ENCODE measurements at places on chromosomes 5 and 9.

DNA sequence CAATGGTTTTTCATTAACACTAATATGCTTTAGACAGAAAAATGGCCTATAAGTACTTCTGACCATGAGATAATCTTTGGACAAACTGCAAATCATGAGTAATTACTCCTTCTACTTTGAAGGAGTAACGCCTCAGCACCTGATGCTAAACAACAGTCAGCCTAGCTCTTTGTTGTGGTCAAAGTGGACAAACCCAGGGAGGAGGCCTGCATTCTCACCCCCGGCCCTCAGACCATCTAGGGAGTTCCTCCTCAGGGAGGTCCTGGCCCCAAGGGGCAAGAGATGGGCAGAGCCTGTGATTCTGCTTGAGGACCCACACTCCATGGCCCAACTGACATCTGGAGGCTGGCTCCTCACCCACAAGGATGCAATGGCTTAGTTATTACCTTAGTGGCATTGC, 48.2 kb upstream of the ANGPTL2 start:
- no peak for DNase-seq

DNA sequence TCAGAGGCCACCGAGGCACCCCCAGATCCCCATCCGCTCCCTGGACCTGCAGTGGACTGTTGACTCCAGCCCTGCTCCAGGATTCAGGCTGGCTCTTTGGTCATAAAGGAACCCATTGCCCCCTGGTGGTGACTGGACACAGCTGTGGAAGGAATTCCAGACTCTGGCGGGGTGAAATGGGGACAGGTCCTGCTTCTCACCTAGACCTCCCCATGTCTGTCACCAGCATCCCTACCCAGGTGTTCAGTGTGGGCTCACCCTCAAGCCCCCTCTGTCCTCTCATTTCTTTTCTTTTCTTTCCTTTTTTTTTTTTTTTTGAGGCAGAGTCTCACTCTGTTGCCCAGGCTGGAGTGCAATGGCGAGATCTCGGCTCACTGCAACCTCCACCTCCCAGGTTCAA, 25.5 kb upstream of the STXBP1 start:
- DNase-seq: peak; percentile 70

DNA sequence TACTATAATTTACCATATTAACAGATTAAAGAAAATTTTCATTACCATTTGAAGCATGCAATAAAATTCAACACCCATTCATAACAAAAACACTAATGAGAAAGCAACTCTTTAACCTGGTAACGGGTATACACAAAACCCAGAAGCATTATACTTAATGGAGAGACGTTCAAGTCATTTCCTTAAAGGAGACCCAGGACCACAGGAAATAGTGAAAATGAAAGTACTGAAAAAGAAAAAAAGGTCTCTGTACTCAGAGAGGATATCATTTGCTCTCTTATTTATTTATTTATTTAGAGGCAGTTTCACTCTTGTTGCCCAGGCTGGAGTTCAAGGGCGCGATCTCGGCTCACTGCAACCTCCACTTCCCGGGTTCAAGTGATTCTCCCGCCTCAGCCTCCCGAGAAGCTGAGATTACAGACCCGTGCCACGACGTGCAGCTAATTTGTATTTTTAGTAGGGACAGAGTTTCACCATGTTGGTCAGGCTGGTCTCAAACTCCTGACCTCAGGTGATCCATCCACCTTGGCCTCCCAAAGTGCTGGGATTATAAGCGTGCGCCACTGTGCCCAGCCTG, 61.6 kb downstream of the SETX start:
- no peak for DNase-seq

DNA sequence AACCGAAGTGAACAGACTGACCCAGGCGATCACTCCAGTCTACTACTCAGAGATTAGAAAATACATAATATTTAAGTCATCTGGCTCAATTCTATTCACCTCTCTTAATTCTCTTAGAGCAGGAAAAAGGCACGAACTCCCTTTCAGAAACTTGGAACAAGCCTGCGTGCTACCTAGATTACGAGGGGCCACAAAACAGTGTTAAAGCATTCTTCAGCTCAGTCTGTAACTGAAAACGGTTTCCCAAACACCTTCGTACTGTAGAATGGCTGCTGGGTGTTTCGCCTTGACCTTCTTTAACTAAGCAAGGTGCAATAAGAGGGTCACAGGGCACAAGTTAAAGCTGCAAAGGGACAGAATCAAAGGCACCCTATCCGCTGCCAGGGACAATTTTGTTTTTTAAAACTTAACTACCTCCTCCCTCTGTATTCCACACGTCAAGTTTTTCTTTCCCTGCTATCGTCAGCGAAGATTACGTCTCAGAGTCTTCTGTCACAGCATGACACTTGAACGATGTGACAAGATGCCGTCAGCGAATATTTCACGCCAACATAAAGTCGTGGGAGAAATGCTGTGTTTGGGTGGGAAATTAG, 687 bp downstream of the LYSMD3 start:
- peak; percentile 43 for DNase-seq

DNA sequence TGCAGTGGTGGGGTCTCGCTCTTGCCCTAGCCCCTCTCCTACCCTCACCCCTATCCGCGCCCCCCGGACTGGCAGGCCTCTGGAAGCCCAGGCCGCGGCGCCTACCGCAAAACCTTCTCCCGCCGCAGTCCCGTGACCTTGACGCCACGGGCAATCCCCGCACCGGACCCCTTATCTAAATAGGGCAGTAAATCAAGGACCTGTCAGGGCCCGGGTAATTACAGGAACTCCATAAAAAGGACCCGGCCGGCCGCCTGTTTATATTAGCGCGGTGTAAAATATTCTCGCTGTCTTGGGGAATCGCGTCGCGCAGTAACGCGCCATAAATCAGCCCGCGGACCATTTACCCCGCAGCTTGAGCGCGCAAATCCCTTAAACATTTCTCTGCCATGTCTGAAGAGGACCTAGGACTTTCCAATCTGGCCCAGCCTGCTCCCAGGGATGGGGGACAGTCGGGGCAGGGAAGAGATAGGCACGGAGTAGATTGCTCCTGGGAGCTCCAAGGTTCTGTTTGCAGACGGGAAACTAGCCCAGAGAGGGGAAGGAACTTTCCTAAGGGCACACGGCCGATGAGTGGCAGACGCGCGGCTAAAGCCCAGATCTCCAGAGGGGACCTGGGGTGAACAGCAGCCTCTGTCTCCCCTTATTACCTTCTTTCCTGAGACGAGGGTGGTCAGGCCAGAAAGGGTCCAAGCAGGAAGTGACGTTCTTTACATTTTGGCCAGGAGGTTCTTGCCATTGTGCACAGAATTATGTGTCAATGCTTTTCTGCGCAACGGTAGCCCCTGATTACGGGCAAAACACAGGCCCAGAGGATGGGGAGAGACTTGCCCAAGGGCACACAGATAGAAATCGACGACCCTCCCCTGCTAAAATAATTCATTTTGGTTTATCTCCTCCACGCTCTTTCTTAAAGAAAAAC, 4.8 kb upstream of the HAND1 start:
- DNase-seq: no peak

GRCh38 chr5:91049800-91050199, 333.3 kb downstream of the ARRDC3 start:
- no peak for DNase-seq

- DNase-seq: peak; percentile 73
These were observed 22.3 kb upstream of the HMCN2 start for GRCh38 chr9:130243015-130243881.

- DNase-seq: no peak
These were observed 31.1 kb upstream of the FRMD3 start for GRCh38 chr9:83569326-83569725.

DNA sequence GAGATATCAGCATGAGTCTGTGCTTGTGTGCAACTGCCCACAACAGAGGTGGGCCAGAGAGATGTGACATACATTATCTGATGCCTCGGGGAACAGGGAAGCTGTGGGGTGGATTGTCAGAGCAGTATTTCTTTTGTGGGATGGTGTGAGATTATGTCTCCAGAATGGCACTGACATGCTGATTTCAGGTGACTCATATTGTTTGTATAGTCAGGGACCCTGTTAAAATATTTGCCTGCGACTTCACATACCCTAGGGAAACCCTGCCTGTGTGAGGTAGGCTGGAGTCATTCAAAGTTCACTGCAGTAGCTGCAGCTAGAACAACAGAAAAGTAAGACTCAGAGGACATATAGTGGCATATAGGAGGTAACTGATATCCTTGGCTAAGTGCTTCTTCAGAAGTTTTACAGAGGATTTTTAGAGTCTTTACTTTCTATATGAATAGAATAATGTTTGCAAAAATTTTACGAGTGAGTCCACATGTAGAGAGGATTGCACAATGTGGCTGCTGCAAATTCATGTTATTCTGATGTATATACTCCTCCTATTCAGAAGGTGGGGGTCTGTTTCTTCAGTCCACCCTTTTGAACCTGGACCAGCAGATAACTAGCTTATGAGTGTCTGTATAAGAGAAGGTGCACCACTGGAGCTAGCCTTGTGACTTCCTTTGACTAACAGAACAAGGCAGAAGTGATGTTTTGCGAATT, 89.3 kb downstream of the MACIR start:
- DNase-seq: no peak

DNA sequence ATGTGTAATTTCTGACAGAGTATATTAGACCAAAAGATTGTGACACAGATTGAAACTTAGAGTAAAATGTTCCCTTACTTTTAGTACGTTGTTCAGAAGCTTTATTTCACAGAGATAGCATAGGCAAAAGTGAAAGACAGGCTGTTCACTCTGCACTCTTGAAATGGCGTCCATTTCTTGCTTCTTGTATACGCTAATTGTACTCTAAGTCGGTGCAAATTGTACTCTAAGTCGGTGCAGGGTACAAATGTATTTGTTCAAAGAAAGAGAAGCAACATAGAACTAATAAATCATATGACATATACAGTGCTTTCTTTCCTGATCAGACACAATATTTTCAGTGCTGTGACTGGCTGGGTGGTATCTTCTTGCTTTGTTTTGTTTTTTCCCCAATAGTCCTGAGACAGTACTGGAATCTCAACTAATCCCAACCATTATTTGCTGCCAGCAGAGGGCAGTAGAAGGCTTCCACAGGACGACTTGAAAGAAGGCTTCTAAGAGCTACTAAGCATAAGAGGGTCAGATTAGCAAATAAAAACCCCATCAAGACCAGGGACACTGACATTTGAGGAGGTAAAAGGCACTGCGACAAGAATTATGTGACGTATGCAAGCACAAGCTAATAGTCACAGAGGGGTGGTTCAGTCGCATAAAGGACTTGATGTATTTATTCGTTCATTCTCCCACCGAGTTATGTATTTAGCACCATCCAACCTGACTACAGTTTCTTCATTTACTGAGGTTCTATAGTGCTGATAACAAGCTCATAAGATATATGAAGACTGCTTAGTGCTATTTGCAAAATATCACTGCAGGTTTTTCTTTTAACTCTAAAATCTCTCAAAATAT, 831.8 kb downstream of the TAF11L14 start:
- peak; percentile 15 for DNase-seq

- DNase-seq: no peak
These were observed 22.4 kb downstream of the SH3TC2 start for GRCh38 chr5:149040421-149040820.

DNA sequence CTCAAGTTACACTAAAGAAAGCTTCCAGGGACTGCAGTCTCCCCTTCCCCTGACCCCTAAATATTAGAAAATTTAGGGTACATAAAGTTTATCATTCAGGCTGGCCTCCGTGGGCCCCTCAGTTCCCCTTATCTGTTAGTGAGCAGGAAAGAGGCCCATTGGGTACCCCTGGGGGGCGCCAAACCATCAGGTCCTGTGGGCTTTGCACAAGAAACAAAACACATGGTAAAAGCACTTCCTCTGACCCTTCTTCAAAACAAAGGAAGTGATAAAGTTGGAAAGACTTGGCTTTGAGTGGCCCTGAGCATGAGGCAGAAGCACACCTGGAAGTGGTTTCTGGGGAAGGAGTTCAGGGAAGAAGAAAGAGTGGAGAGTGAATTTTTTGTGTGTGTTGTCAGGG, 213.0 kb downstream of the SMARCA2 start:
- no peak for DNase-seq

- DNase-seq: no peak
These were observed 217.0 kb downstream of the PCSK5 start for GRCh38 chr9:76107482-76107881.

Measured in CD4-positive, alpha-beta T cell treated with Interleukin-1 beta for 1 hour (primary cell).